ENCODE measurements at places on chromosomes 13 and 19. TPM values are rescaled to one million over a fixed set of nuclear protein-coding genes. Genes with fewer than 3 reads are reported as not detected.

Gene ZNF382
- 21.6 TPM for total RNA-seq

DNA sequence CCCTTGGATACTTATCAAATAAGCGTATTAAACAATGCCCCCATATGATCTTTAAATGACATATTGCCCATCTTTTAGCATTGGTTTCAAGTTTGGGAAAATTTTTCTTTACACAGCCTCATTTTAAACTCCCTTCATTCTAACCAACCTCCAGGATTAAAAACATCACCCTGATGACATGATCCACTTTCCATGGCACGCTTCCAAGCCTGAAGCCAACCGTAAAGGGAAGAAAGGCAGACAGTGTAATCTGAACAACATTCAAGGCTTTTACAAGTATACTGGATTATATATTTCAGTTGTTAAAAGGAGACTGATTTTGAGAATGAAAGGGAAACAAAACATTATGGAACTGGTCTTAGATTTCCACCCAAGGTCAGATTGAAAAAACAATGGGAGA lies 1721.9 kb downstream of the OLFM4 start:
- H3K27me3 ChIP-seq: no peaks in the 10 kb centered on the region
- no peak overlapping the region for H3K4me3 ChIP-seq
- no peak for DNase-seq
- no peak overlapping the region for H3K27ac ChIP-seq
- H3K4me1 ChIP-seq: peaks cover 1% of the 10 kb centered on the region

DNA sequence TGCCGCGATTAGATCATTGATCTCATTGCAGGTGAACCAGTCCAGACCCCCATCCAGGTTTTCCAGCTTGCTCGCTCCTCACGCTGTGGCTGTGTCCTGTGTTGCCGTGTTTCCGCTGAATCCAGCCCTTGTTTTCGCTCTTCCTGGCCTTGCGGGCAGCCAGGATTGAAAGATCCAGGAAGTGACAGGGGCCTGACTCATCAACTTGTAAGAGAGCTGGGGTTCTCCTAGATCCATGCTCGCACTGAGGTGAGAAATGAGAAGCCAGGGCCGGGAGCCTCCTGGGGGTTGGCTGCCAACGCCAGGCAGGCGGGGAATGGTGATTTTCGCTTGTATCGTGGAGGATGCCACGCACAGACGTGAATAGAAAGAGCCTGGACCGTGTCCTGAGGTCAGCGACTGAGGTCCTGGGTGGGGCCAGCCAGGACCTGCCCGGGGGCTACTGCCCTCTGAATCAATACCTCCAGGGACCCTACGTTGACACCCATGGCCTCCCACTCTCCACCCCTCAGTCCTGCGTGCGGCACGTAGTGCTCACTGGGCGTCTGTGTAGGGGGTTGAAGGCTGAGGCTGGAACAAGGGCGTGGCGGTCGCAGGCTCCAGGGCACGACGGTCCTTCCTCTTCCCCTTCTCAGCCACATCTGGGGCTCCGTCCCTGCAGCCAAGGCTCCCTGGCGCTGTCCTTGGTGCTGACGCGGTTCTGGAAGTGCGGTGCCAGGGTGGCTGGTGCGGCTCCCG lies 7.3 kb upstream of the PTPRH start:
- peaks cover 7% of the 10 kb centered on the region for H3K4me1 ChIP-seq
- H3K27ac ChIP-seq: peak overlapping the region; percentile 94
- peak; percentile 84 for DNase-seq
- H3K4me3 ChIP-seq: peak overlapping the region; percentile 75

DNA sequence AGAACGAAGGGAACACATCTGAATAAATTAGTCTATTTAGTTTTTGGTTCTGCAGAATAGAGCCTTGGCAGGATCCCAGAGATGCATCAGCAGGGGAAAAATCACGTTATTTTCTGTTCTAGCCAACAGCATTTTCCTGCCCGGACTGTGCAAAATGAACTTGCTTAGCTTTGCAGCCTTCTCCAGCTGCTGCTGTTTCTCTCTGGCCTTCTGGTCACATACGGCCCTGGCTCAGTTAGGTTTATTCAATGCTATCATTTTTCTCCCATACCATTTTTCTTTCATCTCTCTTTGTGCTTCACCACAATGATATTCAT lies 110.4 kb upstream of the KL start:
- H3K4me1 ChIP-seq: no peaks in the 10 kb centered on the region
- no peaks in the 10 kb centered on the region for H3K36me3 ChIP-seq
- no peak overlapping the region for H3K4me3 ChIP-seq
- no peak overlapping the region for H3K27ac ChIP-seq

DNA sequence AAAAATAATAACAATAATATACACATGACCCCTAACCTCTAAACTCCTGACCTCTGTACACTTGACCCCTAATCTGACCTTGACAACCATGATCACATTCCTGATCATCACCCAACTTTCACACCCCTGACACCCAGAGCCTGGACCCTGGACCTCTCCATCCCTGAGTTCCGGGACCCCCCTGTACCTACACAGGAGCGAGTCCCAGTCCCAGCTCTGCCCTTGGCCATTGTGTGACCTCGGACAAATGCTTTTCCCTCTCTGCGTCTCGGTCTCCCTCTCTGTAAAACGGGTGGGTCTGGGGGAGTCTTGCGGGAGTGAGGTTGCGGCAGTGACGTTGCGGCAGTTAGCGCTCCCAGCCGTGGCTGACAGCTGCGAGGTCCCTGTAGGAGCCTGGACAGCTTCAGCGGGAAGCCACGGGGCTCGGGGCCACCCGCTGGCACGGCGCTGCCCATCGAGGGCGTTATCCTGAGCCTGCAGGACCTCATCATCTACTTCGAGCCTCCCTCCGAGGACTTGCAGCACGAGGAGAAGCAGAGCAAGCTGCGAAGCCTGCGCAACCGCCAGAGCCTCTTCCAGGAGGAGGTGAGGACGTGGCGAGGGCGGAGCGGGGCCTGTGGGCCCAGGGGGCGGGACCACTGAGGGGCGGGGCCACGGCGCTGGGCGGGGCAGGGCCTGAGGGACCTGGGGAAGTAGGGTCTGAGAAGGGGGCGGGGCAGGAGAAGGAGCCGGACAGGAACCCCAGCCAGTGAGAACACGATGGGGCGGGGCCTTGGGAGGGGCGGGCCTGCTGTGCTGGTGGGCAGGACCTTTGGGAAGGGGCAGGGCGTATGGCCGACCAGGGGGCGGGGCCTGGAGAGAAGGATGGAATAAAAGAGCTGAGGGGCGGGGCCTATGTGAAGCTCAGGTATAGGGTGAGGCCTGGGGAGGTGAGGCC lies 19.2 kb downstream of the RYR1 start:
- DNase-seq: no peak
- H3K4me3 ChIP-seq: no peak overlapping the region

DNA sequence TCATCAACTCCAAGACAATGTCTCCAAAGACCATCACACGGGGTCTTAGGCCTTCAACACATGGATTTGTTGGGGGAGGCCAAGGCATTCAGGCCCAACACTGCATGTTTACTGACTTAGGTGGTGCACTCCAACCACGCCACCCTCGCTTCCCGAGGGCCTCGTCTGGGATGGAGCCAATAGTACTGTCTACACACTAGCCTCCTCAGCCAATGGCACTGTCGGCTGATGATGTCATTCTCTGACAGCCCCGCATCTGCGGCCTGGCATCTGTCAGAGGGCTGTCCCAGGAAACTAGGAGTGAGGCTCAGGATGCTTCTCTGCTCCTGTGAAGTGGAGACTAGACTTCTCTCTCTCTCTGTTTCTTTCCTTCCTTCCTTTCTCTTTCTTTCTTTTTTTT lies 96.6 kb downstream of the TEX26 start:
- no peaks in the 10 kb centered on the region for H3K4me1 ChIP-seq
- no peaks in the 10 kb centered on the region for H3K36me3 ChIP-seq
- H3K27ac ChIP-seq: no peak overlapping the region

DNA sequence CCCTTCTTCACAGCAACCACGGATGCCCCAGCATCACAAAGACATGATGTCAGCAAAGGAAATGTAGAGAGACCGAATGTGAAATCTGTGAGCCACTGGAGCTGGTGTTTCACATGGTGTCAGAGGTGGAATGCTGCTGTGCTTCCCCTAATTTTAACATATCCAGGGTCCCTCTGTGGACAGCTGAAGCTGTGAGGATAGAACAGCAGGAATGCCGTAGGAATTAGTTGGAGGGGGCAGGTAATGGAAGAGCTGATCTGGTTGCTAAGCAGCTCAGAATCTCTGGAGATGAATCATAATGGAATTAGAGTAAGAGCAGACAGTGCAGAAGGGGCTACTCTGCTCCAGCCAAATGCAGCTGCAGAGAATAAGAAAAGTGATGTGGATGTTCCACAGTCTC lies 68.9 kb upstream of the ZNF835 start:
- no peaks in the 10 kb centered on the region for H3K4me1 ChIP-seq
- H3K36me3 ChIP-seq: no peaks in the 10 kb centered on the region
- no peak overlapping the region for H3K4me3 ChIP-seq
- DNase-seq: no peak
- no peak overlapping the region for H3K27ac ChIP-seq

GRCh38 chr19:14478113-14478545 lies 3.0 kb upstream of the PTGER1 start:
- H3K36me3 ChIP-seq: peaks cover 7% of the 10 kb centered on the region
- no peak overlapping the region for H3K4me3 ChIP-seq
- peaks cover 3% of the 10 kb centered on the region for H3K4me1 ChIP-seq
- no peak for DNase-seq

Gene ESD
- 96.9 TPM for total RNA-seq
